ENCODE measurements at places on chromosomes 3 and 15.

DNA sequence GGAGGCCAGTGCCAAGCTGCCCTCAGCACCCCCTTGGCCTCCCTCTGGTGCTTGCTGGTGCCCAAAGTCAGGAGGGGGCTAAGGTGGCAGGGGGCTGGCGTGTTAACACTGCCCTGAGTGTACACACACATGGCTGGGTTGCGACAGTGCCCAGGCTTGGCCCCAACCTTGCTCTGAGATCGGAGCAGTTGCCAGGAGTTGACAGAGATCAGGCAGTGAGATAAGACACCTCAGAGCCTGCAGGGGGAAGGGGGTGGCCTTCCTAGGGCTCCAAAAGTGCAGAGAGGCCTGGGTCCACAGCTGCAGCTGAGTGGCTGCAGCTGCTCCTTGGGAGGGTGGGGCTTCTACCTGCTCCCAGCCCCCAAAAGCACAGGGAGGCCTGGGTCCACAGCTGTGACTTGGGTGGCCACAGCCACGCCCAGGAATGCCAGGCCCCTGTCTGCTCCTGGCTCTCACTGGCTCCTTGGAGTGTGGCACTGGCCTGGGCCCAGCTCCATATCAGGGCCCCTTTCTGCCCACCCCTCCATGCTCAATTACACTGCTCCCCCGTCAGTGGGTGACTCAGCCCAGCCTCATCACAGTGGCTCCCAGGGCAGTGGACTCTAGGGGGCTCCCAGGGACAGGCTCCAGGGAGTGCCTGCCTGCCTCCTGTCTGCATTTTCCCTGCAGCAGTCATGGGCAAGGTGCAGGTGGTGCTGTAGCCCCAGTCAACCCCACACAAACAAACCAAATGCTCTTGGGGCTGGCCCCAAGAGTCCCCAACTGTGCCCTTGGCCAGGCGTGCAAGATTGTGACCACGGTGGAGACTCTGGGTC, 56.4 kb upstream of the C15orf39 start:
- DNase-seq = no peak

GRCh38 chr3:70519026-70519425, 206.6 kb upstream of the MDFIC2 start:
- no peak for DNase-seq

- no peak for DNase-seq
Observed at GRCh38 chr15:45829336-45830153, 194.7 kb downstream of the SQOR start.

- DNase-seq = no peak
Observed at GRCh38 chr3:11671648-11672100, 28.0 kb upstream of the VGLL4 start.

- no peak for DNase-seq
Observed at GRCh38 chr15:42065033-42065432, 29.3 kb downstream of the PLA2G4D start.
